ENCODE measurements at places on chromosomes 2 and 18. TPM values are rescaled to one million over a fixed set of nuclear protein-coding genes. Genes with fewer than 3 reads are reported as not detected.

C1D gene
- total RNA-seq, result 10.7 TPM

DLGAP1 gene
- total RNA-seq, result 0.34 TPM

EGR4 gene
- under 0.01 TPM for total RNA-seq

SLC5A7 gene
- not detected for total RNA-seq

LYG2 gene
- not detected for total RNA-seq

MYCN gene
- total RNA-seq, result not detected

EMX1 gene
- total RNA-seq, result not detected

MOGAT1 gene
- total RNA-seq, result not detected

GKN1 gene
- not detected for total RNA-seq

CDH2 gene
- 10.5 TPM for total RNA-seq

KATNAL2 gene
- total RNA-seq, result 3.8 TPM

RNF138 gene
- total RNA-seq, result 30.2 TPM

FBXO41 gene
- 0.60 TPM for total RNA-seq

CD302 gene
- 3.9 TPM for total RNA-seq

SLC25A52 gene
- not detected for total RNA-seq

ZNF385B gene
- not detected for total RNA-seq

KLHL29 gene
- 2.0 TPM for total RNA-seq

RPS27A gene
- 969 TPM for total RNA-seq

TDRD15 gene
- not detected for total RNA-seq

XIRP2 gene
- total RNA-seq, result under 0.01 TPM

NEB gene
- under 0.01 TPM for total RNA-seq

SERPINB3 gene
- not detected for total RNA-seq

MROH2A gene
- total RNA-seq, result not detected

L3MBTL4 gene
- 0.16 TPM for total RNA-seq

IDH1 gene
- total RNA-seq, result 200 TPM

KCNG2 gene
- 1.9 TPM for total RNA-seq

RTP5 gene
- not detected for total RNA-seq
